Activated T-helper 2 cell treated with anti-CD3 and anti-CD28 coated beads, Interferon-gamma antibody, Interleukin-2, Interleukin-4, amounts not matched to agents 10 μg/mL and 5 μg/mL and 100 μg/mL, durations not matched to agents 14 hours and 24 hours and 36 hours (primary cell): ENCODE measurements at places on chromosomes 12 and 14.

- H3K36me3 ChIP-seq, result no peaks in the 10 kb centered on the region
- H3K27ac ChIP-seq, result no peak overlapping the region
- DNase-seq, result no peak
- no peaks in the 10 kb centered on the region for H3K4me1 ChIP-seq
- no peak overlapping the region for H3K4me3 ChIP-seq
Measured at GRCh38 chr14:101626331-101626730, 65.0 kb downstream of the DIO3 start.

- H3K4me1 ChIP-seq, result peaks cover 31% of the 10 kb centered on the region
- peak; percentile 12 for DNase-seq
- peaks cover 18% of the 10 kb centered on the region for H3K27me3 ChIP-seq
- H3K36me3 ChIP-seq, result peaks cover 2% of the 10 kb centered on the region
- H3K27ac ChIP-seq, result no peak overlapping the region
Measured at GRCh38 chr12:102300824-102301461, 103.3 kb upstream of the PMCH start.

DNA sequence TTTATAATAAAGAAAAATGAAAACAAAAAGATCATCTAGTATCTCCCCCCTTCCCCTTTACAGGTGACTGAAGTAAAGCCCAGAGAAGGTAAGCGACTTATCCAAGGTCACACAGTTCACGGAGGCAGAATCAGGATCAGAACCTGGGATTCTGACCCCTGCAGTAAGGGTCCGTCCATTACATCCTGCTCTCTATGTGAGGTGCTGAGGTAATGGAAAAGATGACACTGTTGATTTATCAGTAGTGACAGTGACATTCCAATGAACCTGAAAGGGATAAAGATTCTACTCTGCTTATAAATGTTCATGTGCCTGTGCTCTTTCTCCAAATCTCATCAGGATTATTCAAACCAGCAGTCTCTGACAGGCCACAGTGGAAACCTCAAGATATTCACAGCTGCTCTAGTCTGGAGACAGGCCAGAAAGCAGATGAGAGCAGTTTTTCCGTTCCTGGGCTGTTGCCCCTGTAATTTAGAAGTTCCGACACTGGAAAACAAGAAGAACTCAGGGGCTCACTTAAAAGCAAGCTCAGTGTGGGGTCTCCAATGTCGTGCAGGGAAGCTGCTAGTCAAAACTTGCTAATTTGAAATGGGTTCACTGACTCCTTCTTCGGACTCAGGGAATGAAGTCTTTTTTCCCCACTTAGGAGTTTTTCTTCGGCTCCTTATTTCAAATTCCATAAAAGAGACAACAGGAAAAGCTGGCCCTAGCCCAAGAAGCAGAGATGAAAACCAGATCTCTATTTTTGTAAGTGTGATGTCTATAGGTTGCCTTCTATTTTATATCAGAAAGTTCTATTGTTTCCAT lies 131.8 kb upstream of the EEA1 start:
- no peak for DNase-seq
- H3K27ac ChIP-seq, result peak overlapping the region; percentile 59
- H3K27me3 ChIP-seq, result peaks cover 23% of the 10 kb centered on the region
- peaks cover 14% of the 10 kb centered on the region for H3K4me1 ChIP-seq

DNA sequence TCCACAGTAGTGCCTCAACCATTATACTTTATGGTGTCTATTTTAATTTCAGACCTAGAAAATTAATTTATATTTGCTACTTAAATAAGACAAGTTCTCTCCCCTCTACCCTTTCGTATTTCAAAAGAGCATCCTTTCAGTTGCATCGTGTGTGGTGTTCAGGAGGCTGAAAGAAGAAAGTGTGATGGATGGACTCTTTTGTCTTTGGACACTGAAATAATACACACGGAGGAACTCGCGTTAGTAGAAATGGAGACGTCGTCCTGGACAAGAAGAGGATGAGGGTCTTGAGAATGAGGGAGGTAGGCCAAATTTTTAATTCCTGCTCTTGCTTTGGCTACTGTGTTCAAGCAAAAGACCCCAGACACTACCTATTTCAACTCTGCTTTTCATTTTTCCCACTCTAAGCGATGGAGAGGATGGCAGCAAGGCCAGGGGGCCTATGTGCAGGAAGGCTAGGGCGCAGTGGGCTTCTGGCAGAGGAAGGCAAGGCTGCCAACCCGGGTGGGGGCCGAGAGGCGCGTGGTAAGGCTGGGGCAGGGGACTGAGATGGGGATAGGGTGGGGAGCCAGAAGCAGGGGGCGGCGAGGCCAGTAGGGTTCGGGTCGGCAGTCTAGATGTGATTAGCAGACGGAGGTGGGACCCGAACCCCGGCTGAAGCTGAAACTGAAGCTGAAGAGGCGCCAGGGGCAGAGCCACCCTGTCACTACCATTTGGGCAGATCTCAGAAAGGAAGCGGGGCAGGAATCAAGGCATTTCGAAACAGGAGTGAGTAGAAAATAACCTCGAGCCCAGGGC lies 722 bp downstream of the TMED8 start:
- DNase-seq, result no peak
- peaks cover 2% of the 10 kb centered on the region for H3K27me3 ChIP-seq

DNA sequence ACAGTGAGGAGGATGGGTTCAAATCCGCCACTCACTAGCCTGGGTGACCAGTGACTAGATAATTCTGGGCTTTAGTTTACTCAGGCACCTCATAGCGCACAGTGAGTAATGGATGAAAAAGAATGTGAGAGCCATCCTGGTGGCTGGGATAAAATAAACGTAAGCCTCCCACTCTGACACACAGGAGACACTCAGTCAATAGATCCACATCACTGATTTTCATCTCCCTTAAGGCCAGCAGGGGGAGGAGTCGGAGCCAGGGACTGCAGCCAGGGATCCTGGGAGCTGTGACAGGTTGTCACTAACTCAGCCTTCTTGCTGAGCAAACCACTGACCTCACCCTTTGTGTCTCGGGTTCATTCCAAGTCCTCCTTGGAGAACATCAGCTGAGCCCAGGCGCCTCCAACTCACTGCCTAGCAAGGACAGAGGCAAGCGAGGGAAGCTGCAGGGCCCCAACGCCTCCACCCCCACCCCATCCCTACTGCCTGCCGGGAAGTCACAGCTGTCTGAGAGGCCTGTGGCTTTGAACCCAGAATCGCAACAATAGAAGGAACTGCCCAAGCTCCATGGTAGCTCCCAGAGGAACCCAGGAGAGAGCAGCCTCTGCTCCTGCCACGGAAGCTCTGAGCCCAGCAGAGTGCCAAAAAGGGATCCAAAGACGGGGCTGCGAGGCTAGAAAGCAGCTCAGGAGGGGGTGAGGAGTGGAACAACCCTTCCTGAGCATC lies 30.7 kb downstream of the PXN start:
- no peak overlapping the region for H3K4me3 ChIP-seq
- no peaks in the 10 kb centered on the region for H3K27me3 ChIP-seq
- peaks cover 54% of the 10 kb centered on the region for H3K4me1 ChIP-seq
- no peak overlapping the region for H3K27ac ChIP-seq
- no peak for DNase-seq

GRCh38 chr12:57124261-57124877 lies 3.9 kb upstream of the LRP1 start:
- peaks cover 24% of the 10 kb centered on the region for H3K27me3 ChIP-seq
- peaks cover 3% of the 10 kb centered on the region for H3K36me3 ChIP-seq

- no peak for DNase-seq
- peaks cover 10% of the 10 kb centered on the region for H3K36me3 ChIP-seq
- H3K4me3 ChIP-seq, result no peak overlapping the region
- H3K4me1 ChIP-seq, result peaks cover 7% of the 10 kb centered on the region
- no peak overlapping the region for H3K27ac ChIP-seq
- no peaks in the 10 kb centered on the region for H3K27me3 ChIP-seq
Measured at GRCh38 chr14:32109676-32110547, 32.8 kb downstream of the ARHGAP5 start.

DNA sequence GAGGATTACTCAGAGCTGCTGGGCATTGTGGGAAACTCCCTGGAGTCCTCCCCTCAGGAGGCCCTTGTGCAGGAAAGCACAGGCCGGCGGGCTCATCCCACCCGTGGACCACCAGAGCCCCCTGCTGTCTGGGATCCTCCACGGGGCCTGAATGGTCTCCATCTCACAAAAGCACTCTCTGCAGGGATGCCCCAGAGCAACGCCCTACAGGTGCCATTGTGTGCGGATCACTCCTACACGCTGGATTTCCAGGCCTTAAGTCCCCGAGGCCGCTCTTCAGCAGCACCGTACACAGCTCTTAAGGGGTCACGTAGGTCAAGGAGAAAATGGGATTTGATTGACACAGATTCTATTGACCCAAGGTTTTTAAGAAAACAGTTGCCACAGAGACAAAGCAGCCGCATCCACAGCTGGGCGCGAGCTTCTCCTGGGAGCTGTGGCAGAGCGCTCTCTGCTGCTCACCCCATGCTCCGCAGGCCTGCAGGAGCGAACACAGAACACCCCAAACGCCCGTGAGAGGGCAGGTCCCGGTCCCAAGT lies 36.7 kb upstream of the RIMBP2 start:
- no peak overlapping the region for H3K27ac ChIP-seq
- peaks cover 6% of the 10 kb centered on the region for H3K36me3 ChIP-seq
- peaks cover 6% of the 10 kb centered on the region for H3K4me1 ChIP-seq

- no peaks in the 10 kb centered on the region for H3K36me3 ChIP-seq
- H3K27ac ChIP-seq, result no peak overlapping the region
- H3K4me1 ChIP-seq, result no peaks in the 10 kb centered on the region
- no peak overlapping the region for H3K4me3 ChIP-seq
- H3K27me3 ChIP-seq, result no peaks in the 10 kb centered on the region
- DNase-seq, result no peak
Measured at GRCh38 chr14:98466807-98467206, 805.2 kb downstream of the BCL11B start.

DNA sequence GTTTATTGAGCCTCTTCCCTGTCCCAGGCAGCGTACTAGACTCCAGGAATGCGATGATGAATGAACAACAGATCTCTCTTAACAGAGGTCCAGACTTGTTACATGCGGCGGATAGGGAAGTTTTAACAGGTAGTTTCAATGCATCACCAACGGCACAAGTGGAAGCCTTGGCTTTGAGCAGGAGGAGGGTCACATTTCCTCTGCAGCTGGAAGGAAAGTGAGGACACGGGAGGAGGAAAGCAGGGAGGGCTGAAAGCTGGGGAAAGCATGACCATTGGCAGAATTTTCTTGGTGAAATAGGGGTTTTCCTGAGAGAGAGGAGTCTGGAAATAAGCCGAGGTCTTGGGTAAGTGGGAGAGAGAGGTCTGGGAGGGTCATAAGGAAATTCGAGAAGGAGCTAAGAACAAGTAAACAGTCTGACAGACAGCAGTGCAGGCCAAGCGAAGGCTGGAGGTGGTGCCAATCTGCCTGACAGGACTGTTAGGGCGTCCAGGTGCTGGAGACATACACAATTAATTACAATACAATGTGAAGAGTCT lies 15.4 kb downstream of the BHLHE41 start:
- no peak overlapping the region for H3K27ac ChIP-seq
- peaks cover 57% of the 10 kb centered on the region for H3K27me3 ChIP-seq
- H3K4me3 ChIP-seq, result no peak overlapping the region
- DNase-seq, result no peak

GRCh38 chr12:117032593-117033381 lies 66.4 kb downstream of the TESC start:
- H3K4me1 ChIP-seq, result no peaks in the 10 kb centered on the region
- no peaks in the 10 kb centered on the region for H3K36me3 ChIP-seq
- no peak overlapping the region for H3K4me3 ChIP-seq
- H3K27me3 ChIP-seq, result no peaks in the 10 kb centered on the region
- no peak for DNase-seq

DNA sequence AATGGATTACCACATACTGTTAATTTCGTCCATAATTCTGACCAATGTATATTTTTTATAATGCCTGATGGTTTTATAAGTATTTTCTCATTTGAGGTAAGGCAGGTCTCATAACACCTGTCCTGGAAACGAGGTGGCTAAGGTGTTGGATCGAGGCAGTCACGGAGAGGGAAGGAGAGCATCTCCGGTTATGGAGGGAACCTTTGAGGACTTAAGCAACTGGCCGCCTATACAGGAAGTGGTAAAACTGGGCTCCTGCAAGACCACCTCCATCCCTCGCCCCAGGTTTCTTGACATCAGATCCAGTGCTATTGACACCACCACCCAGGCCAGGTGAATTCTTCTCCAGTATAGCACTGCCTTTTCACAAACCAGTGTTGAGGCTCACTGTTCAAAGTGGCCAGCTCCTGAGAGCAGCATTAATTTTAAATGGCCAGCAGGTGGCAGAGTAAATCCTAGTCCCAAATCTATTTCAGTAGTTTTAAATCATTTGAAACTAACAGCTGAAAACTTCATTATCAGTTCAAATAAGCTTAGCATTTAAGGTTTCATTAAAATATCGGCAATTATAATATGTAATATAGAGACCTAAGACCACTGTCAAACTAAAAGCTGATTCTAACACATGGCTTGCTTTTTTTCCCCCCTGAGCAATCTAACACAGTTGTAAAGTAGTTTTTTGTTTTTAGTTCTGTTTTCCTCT lies 100.8 kb downstream of the PPM1A start:
- no peak overlapping the region for H3K4me3 ChIP-seq
- no peak for DNase-seq
- no peaks in the 10 kb centered on the region for H3K36me3 ChIP-seq
- no peaks in the 10 kb centered on the region for H3K4me1 ChIP-seq
- no peak overlapping the region for H3K27ac ChIP-seq

DNA sequence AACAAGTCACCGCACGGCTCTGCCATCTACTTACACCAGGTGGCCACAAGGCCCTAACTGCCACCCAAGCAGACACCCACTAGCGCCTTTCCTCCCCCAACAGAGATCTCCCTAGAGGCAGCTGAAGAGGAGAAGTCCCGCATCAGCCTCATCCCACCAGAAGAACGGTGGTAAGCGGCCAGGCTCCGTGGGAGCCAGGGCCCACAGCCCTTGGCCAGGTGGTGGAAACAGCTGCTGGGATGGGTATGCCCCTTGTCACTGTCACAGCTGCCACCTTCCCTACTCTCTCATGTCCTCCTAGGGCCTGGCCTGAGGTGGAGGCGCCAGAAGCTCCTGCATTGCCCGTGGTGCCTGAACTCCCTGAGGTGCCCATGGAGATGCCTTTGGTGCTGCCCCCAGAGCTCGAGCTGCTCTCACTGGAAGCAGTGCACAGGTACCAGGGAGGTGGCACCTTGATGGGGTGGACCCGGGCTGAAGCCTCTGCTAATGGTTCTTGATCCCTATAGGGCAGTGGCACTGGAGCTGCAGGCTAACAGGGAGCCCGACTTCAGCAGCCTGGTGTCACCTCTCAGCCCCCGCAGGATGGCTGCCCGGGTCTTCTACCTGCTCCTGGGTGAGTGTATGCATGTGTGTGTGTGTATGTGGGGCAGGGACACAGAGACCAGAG lies 7.5 kb downstream of the REC8 start:
- no peak overlapping the region for H3K27ac ChIP-seq
- DNase-seq, result no peak
- peaks cover 75% of the 10 kb centered on the region for H3K36me3 ChIP-seq
- peaks cover 4% of the 10 kb centered on the region for H3K4me1 ChIP-seq

- no peaks in the 10 kb centered on the region for H3K27me3 ChIP-seq
- no peaks in the 10 kb centered on the region for H3K4me1 ChIP-seq
- no peak for DNase-seq
- no peaks in the 10 kb centered on the region for H3K36me3 ChIP-seq
Measured at GRCh38 chr12:124098101-124098757, 125.2 kb downstream of the ZNF664 start.

GRCh38 chr12:111978545-111978944 lies 34.4 kb downstream of the TMEM116 start:
- H3K27me3 ChIP-seq, result no peaks in the 10 kb centered on the region
- no peak for DNase-seq
- H3K4me1 ChIP-seq, result peaks cover 14% of the 10 kb centered on the region

GRCh38 chr12:16421806-16422205 lies 74.4 kb downstream of the MGST1 start:
- no peaks in the 10 kb centered on the region for H3K4me1 ChIP-seq
- H3K27ac ChIP-seq, result no peak overlapping the region
- H3K27me3 ChIP-seq, result no peaks in the 10 kb centered on the region
- no peaks in the 10 kb centered on the region for H3K36me3 ChIP-seq
- DNase-seq, result no peak
- H3K4me3 ChIP-seq, result no peak overlapping the region
